ENCODE measurements at places on chromosomes 11 and 22.

- no peak for DNase-seq
Measured at GRCh38 chr11:123477205-123477907, 47.3 kb downstream of the GRAMD1B start.

DNA sequence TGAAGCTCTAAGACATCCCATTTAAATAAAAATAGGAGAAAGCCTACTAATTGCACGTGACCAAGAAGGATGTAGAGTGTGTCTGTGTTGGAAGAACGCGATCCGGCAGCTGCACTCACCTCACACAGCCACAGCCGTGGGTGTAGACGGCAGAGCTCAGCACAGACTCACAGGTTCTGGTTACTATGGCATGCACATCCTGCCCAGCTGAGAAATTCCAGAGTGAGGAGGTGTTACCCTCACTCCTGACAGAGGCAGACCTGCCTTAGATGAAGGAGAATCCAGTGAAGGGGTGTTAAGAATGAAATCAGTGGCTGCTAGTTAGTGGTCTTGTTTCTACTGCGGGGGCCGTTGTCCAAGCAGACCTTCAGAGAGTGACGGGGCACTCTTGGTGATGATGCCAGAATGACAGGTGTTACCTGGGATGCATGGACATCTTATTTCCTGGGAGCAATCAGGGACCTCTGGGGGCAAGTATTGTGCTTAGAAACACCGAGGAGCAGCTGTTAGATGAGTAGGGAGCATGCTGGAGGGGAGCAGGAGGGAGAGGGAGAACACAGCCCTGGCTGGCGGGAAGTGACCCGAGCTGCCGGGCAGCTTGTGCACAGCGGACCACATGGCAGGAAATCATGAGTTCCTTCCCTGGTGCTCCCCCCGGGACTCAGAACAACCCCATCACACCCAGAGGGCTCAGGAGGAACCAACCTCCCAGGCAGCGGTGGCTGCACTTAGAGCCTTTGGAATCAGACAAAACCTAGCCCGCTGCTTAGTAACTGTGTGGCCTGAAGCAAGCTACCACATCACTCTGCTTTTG lies 12.3 kb downstream of the KCNJ5 start:
- DNase-seq: peak; percentile 76

- no peak for DNase-seq
Measured at GRCh38 chr11:126736682-126737572, 263.6 kb downstream of the KIRREL3 start.

DNA sequence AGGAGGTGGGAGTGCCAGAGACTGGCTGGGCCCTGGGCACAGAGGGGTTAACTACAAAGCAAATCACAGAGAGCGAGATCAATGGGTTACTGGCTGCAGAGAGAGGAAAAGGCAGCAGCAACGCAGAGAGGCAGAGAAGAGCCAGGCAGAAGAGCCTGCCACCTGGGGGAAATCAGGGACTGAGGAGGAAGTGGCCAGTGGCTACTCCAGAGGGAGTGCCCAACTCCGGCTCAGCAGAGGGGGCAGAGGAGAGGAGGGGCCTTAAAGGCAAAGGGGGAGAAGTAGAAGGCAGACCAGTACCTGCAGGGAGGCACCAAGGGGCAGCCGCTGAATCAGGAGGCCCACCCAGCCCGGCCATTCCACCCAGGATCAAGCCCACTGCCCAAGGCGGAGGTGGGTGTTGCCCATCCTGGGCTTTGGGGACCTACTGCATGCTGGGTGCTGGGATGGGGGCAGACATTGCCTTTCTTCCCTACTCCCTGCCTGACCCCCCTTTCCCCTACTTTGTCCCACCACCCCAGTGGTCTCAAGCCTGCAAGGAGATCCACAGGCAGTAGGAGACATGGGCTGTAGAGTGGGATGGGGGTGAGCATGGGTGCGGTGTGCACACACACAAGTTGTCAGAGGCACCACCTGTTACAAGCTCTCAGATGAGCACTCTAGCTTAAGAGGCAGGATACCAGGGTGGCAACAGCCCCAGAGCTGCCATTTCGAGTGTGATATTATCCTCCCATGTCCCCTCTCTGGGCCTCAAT lies 926 bp upstream of the GALR3 start:
- DNase-seq: no peak

- DNase-seq: no peak
Measured at GRCh38 chr11:130208241-130209127, 48.9 kb downstream of the ST14 start.

All from tibial artery (tissue), 4 donors.